ENCODE measurements at places on chromosomes 12 and 14. TPM values are rescaled to one million over a fixed set of nuclear protein-coding genes. Genes with fewer than 3 reads are reported as not detected.

TAS2R14 gene
- total RNA-seq: 2.4 TPM

DNA sequence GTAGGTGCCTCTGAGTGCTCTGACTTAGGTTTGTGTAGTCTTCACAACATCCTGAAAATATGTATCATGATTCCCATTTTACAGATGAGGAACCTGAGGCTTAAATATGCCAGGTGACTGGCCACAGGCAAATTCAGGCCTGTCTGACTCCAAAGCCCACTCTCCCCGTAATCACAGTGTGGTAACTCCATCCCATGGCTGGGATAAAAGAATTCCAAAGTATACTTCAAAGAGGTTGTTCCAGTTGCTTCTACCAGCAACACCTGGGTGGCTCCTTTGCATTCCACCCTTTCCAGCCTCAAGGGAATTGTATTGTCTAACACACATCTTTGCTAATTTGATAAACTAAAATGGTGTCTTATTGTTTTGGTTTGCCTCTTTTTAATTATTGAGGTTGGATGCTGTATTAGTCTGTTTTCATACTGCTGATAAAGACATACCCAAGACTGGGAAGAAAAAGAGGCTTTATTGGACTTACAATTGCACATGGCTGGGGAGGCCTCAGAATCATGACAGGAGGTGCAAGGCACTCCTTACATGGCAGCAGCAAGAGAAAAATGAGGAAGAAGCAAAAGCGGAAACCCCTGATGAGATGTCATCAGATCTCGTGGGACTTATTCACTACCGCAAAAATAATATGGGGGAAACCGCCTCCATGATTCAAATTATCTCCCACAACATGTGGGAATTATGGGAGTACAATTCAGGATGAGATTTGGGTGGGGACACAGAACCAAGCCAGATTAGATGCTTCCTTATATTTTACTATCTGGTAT is 9.9 kb upstream of the CHST11 start:
- no peak for DNase-seq

GRCh38 chr12:820336-820735 is 68.0 kb downstream of the WNK1 start:
- DNase-seq: no peak

SLCO1B3 gene
- total RNA-seq: not detected

DNA sequence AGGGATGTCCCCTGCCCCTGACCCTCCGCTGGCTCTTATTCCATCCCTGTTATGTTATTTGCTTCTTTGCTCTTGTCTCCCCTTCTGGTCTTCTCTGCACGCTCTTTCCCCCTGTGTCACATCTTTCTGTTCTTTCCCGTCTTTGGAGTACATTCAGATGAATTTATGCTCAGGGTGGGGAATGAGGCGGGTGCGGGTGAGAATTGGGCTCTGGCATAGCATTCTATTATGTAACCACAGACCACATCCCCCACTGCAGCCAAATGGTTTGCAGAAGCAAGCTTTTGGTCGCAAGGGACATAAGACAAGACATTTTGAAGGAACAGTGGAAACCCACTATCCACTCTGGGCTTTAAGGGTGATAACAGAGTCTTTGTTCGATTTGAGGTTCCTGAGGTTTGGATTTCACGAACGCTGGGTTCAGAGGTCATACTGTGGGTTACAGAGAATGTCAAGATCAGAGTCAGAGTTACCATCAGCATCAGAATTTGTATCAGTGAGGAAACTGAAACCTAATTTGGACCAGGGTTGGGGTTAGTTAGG is 3.8 kb downstream of the ENDOU start:
- no peak for DNase-seq

TROAP gene
- not detected for total RNA-seq

GRCh38 chr12:58896278-58896677 is 24.0 kb downstream of the LRIG3 start:
- DNase-seq: no peak

TIMELESS gene
- total RNA-seq: 6.0 TPM

INHBC gene
- total RNA-seq: not detected

DNA sequence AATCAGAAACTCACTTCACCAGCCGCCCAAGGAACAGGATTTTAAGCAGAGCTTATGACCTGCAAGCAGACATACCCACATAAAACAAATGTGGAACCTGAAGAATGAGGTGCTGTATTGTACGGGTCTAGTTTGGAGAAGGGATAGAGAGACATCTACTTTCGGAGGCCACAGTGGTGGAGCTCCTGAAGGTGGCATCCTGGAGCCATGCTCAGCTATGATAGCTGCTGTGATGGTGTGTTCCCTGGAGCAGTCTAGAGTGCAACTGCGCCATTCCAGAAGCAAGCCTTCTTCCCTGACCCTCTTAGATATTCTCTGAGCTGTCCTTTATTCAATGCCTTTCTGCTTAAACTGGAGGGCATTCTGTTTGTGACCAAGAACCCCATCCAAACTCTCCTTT is 402.6 kb downstream of the FUT8 start:
- no peak for DNase-seq
